Stimulated activated naive CD8-positive, alpha-beta T cell treated with anti-CD3 and anti-CD28 coated beads, Interleukin-15, Interleukin-2, amounts not matched to agents 100 U/mL and 50 U/mL, for 24 hours (primary cell): ENCODE measurements at places on chromosomes 5 and 9.

- DNase-seq: no peak
Measured at GRCh38 chr9:76703270-76703669, 61.0 kb upstream of the PCA3 start.

DNA sequence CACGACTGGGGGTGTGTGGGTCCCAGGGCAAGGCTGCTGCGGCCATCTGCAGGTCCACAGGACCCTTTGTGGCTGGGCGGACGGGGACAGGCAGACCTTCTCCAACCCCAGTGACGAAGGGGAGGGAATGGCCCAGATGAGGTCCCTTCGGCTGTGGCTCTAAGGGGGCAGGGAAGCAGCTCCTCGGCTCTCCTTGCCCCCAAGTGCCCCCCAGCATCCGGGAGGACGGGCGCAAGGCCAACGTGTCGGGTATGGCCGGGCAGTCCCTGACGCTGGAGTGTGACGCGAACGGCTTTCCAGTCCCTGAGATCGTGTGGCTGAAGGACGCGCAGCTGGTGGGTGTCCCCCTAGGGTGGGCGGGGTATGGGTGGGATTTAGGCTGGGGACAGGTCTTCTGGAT, 82.8 kb downstream of the HMCN2 start:
- DNase-seq: no peak

GRCh38 chr5:77210964-77211690, 647 bp downstream of the PDE8B start:
- no peak for DNase-seq

DNA sequence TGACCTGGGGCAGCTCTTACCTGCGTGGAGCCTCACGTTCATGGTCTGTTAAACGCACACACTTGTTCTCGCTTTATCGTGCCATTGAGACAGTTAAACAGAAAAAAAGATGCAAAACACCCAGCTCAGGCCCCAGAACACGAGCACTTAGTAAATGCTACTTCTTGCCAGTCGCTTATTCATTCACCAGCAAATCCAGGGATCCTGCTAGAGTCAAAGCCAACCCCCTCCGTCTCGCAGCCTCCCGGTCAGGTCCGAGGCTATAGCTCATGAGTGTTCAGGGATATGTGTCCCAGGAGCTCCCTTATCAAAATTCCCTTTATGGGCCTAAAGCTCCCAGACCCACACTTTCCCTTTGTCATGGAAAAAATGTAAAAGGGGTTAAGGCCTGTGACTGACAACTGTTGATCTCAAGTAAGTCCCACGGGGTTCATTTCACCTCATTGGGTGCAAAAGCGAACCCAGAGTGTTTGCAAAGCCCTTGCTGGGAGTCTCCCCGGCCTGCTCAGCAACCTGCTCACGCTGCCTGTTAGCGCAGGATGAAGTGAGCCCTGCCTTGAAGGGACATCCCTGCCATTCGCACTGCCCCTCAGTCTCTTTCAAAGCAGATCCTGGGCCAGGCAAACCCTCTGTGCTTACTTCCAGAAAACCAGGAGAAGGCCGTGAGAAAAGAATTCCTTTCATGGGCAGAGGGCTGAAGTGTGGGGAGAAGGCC, 40.7 kb downstream of the HRH2 start:
- no peak for DNase-seq

- no peak for DNase-seq
Measured at GRCh38 chr9:7210854-7211637, 453.3 kb downstream of the KDM4C start.

GRCh38 chr5:66720780-66721179, 124.6 kb downstream of the MAST4 start:
- DNase-seq: no peak

DNA sequence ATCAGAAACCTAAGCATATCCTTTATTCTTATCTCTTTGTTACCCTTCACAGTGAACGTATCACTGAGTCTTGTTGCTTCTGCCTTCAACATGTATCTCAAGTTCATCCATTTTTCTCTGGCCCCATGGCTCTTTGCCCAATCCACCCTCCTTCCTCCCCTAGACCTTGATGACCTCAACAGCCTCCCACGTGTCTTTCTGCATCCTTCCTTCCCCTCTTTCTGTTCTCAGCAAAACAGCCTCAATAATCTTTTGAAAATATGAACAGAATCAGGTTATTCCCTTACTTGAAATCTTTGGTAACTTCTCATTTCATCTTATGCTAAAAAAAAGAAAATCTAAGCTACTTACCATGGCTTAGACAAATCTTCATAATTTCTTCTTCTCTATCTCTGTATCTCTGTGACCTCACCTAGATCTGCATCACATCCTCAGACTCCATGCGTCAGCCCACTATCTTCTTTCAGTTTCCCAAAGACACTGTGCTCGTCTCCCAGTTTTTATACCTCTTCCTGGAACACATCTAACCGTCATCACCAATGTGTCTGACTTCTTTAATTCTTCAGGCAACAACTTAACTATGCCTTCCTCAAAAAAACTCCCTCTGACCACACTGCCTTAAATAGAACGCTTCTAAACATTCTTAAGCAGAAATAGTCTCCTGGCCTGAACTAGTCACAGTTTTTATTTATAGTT, 208.0 kb downstream of the PARP8 start:
- no peak for DNase-seq

DNA sequence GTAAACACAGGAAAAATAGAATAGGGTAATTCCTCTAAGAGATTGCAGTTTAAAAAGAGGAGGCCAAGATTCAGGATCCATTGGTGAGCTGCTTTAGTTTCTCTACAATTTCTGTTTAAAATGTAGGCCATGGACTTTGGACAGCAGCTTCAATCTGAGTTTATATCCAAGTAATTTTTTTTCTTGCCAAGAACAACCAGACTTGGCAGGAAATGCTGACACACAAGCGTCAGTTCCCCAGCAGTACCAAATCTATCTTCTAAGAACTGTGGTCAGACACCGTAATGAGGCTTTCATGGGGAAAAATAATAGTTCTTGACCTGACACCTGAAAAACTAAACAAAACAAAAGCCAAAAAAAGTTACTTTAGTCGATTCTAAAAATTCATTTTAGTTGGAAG, 528.8 kb downstream of the CSNK1G3 start:
- DNase-seq: no peak

DNA sequence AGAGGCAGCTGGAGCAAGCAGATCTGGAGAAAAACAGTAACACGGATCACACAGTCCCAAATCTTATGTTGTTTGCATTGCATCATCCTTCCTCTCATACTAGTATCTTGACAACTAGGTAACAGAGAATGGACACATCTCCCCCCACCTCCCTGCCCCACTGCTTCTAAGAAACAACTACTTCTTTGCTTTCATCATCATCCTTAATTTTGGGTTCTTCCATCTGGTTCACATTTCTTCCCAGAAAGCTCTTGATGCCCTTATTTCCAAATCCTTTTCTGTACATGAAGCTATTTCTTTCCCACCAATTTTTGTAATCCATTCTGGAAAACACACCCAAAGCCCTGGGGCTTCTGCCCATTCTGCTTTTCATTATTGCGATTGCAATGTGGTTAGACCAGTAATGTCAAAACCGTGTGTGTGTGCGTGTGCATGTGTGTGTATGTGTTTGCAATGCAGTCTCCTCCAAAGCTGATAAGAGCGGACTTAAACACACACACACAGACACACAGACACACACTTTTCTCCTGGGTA, 254.7 kb upstream of the SLC30A5 start:
- no peak for DNase-seq

DNA sequence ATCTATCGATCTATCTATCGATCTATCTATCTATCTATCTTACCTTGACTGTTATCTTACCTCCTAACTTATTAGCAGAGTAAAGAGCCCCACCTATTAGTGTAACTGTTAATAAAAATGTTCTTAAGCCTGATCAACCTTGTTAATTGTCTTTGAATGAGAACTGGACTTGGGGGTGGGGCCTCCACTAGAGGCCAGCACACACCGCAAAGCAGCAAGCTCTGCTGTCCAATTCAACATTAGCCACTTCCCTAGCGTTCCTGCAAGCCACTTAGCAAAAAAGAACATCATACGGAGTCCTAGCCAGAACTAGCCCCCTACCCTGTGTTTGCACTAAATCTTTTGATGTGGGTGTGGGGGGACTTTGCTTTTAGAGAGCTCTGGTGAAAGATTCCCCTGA, 515.8 kb downstream of the KDM4C start:
- no peak for DNase-seq

DNA sequence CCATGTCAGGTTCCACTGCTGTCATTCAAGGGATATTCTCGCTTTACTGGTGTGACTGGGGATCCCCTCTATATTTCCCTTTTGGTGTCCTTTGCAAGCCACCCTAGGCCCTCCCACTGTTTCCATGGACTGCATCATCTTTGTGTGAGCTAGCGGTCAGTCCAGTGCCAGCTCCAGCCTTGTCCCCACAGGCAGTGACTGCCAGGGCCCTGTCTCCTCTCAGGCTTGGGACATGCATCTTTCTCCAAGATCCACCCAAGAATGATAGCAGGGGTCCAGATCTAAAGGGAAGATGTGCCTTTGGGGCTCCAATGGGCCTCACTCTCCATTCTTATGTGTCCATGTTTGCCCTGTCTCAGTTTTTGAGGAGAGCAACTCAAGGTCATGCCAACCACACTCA, 37.8 kb upstream of the NXNL2 start:
- DNase-seq: no peak

- DNase-seq: no peak
Measured at GRCh38 chr5:56513141-56513540, 280.0 kb upstream of the ANKRD55 start.

- no peak for DNase-seq
Measured at GRCh38 chr5:100777680-100778300, 125.3 kb downstream of the ST8SIA4 start.

DNA sequence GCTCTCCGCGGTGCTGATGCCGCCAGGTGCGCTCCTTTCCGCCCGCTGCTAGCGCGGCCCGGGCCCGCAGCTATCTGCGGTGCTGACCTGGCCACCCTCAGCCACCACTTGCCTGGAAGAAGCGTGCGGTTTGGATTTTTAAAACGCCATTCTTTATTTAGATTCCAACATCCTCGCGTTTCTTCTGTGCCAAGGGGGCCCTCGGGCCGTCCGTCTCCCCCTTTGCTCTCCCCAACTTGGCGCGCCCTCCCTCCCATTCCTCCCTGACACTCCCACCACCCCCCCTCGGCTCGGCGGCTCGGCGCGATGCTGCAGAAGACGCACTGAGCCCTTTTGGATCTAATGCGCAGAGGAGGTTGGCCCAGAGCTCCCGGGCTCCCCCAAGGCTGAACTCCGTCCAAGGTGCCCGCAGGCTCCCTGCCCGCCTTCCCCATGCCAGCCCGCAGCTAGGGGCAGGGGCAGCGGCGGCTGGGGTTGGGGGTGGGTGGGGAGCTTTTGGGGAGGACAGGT, at the start of gene BARHL1:
Gene BARHL1, plus strand, starts transcription at position 331 of the 510 bp plus-strand sequence. CDS start 192 bp downstream, outside the sequence.
- no peak for DNase-seq

GRCh38 chr5:15472116-15472515, 27.9 kb upstream of the FBXL7 start:
- no peak for DNase-seq

DNA sequence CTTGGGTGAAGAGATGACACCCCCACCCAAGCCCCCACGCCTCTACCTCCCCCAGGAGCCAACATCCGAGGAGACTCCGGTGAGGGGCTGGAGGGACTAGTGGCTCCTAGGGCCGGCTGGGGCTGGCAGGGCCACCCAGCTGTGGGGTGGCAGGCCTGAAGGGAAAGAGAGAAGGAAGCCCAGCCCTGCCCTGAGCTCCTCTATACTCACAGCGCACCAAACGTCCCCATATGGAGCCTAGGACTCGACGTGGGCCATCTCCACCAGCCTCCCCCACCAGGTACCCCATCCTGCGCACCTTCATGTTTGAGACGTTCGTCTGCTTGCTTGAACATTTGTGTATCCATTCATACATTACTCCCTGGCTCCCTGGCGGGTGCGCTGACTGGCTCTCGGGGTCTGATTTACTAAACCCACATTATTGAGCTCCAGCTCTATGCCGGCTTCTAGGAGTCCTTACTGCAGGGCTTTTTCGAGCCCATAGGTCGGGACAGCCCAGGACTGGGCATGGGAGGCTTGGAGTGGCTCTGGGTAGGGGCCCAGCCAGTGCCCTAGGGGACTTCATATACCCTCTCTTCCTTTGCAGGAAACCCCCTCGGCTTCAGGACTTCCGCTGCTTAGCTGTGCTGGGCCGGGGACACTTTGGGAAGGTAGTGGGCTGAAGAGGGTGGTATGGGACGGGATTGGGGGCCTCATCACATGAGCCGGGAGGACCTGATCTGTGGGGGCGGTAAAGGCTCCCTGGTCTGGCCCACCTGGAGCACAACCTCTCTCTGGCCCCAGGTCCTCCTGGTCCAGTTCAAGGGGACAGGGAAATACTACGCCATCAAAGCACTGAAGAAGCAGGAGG, 9.1 kb downstream of the ZDHHC12 start:
- no peak for DNase-seq

DNA sequence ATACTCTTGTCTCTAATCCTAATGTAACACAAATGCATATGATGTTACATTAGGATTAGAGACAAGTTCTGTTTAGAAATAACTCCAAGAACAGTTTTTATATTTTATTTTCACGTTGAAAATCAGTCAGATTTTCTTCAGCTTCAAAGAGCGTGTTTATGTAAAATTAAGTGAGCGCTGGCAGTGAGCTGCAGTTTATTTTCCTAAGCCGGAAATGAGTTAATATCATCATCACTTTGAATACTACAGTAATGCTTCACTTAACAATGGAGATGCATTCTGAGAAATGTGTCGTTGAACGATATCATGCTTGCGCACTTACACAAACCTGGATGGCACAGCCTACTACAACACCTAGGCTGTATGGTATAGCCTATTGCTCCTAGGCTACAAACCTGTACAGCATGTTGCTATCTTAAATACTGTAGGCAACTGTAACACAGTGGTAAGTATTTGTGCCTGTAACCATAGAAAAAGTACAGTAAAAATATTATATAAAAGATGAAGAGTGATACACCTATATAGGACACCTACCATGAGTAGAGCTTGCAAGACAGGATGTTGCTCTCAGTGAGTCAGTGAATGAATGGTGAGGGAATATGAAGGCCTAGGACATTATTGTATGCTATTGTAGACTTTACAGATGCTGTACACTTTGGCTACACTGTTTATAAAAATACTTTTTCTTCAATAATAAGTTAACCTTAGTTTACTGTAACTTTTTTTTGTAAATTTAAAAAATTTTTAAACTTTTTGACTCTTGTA, 65.9 kb upstream of the C5orf46 start:
- DNase-seq: no peak

GRCh38 chr5:127906562-127907204, 176.9 kb upstream of the SLC12A2 start:
- no peak for DNase-seq

- no peak for DNase-seq
Measured at GRCh38 chr9:134592018-134592818, 49.4 kb upstream of the COL5A1 start.

- DNase-seq: no peak
Measured at GRCh38 chr9:34773306-34773910, 63.5 kb upstream of the CCL21 start.

GRCh38 chr9:2628919-2629318, 7.3 kb downstream of the VLDLR start:
- DNase-seq: no peak

DNA sequence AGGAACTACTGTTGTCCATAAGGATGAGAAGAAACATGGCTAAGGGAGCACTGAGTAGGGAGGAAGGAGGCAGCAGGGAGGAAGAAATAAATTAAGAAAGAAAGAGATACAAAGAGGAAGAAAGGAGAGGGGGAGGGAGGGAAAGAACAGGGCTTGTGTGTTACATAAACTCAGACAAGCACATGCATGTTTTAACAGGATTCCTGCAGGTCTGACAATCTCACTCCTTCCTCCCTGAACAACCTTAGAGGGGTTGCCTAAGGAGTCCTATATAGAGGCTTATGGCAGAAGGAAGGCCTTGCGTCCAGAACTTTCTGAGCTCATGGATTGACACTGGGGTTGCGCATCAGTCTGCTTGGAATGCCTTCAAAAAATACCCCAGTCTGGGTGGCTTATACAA, 4.2 kb upstream of the KCNIP1 start:
- DNase-seq: no peak

GRCh38 chr9:137029058-137029936, 1.3 kb upstream of the ABCA2 start:
- DNase-seq: peak; percentile 90
